ENCODE measurements at places on chromosomes 12 and 14. TPM values are rescaled to one million over a fixed set of nuclear protein-coding genes. Genes with fewer than 3 reads are reported as not detected.

DNA sequence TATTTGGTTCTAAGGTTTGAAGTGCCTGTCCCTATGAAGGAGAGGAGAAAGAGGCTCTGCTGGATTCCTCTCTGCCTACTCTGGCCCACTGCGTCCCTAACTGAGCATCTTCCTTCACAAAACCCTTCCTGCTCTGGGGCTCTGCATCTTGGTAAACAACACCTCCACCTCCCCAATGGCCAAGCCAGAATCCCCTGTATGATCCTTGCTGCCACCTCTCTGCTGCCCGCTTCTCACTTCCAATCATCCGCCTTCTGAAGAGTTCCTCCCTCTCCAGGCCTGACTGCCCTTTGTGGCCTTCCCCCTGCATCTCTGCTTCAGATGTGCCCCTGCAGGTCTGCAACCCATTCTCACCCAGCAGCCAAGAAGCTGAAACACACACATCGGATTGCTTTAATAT lies 110.6 kb upstream of the RPH3A start:
- H3K36me3 ChIP-seq = no peaks in the 10 kb centered on the region
- no peaks in the 10 kb centered on the region for H3K4me1 ChIP-seq
- H3K27ac ChIP-seq = no peak overlapping the region
- peaks cover 81% of the 10 kb centered on the region for H3K27me3 ChIP-seq
- DNase-seq = no peak

GRCh38 chr12:88801227-88802095 lies 221.2 kb upstream of the KITLG start:
- no peak for DNase-seq
- H3K4me3 ChIP-seq = no peak overlapping the region
- H3K36me3 ChIP-seq = no peaks in the 10 kb centered on the region

DNA sequence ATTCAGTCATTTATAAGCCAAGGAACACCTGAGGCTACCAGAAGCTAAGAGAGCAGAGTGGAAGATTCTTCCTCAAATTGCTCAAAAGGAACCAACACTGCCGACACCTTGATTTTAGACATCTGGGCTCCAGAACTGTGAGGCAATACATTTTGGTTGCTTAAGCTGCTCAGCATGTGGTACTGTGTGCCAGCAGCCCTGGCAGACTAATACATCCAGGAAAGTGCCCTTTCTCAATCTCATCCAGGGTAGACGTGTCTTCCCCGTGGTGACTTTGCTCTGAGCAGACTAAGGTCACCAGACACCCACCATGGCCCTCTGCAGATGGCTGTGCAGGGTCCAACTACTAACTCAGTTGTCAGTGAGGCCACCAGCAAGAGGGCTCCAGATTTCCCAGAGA lies 122.8 kb downstream of the VRK1 start:
- no peak overlapping the region for H3K27ac ChIP-seq
- peaks cover 8% of the 10 kb centered on the region for H3K4me1 ChIP-seq
- DNase-seq = no peak
- no peak overlapping the region for H3K4me3 ChIP-seq

DNA sequence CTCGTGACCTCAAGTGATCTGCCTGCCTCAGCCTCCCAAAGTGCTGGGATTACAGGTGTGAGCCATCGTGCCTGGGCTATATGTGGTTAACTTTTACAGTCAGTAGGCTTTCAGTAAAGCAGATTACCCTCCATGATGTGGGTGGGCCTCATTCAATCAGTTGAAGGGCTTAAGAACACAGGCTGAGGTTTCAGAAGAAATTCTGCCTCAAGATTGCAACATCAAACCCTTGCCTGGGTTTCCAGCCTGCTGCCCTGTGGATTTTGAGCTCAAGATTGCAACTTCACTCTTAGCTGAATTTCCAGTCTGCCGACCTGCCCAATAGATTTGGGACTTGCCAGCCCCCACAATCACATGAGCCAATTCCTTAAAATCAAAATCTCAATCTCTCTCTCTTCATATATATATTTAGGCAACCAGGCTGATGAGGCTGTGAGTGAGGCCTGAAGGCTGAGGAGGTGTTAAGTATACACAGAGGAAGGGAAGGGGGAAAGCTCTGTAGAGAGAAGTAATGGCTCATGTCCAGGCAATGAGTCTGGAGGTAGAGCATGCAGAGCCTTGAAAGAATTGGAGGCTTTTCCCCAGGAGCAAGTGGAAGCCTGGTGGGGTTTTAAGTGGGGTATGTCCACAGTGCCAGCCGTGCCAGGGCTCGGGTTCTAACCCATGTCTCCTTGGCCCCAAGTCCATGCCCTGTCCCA lies 33.3 kb upstream of the ACTN1 start:
- H3K4me3 ChIP-seq = no peak overlapping the region
- no peaks in the 10 kb centered on the region for H3K36me3 ChIP-seq
- no peaks in the 10 kb centered on the region for H3K27me3 ChIP-seq
- no peak for DNase-seq

GPR162 gene
- total RNA-seq = 16.4 TPM

- H3K4me3 ChIP-seq = no peak overlapping the region
- H3K27me3 ChIP-seq = peaks cover 6% of the 10 kb centered on the region
- H3K36me3 ChIP-seq = no peaks in the 10 kb centered on the region
- H3K4me1 ChIP-seq = peaks cover 32% of the 10 kb centered on the region
Measured at GRCh38 chr12:93184672-93185368, 192.9 kb upstream of the NUDT4 start.

- DNase-seq = no peak
- H3K27ac ChIP-seq = no peak overlapping the region
- H3K36me3 ChIP-seq = no peaks in the 10 kb centered on the region
- no peaks in the 10 kb centered on the region for H3K27me3 ChIP-seq
Measured at GRCh38 chr12:11738450-11738849, 89.0 kb downstream of the ETV6 start.

- no peak overlapping the region for H3K4me3 ChIP-seq
- H3K36me3 ChIP-seq = peaks cover 4% of the 10 kb centered on the region
- H3K27me3 ChIP-seq = peaks cover 21% of the 10 kb centered on the region
- peaks cover 12% of the 10 kb centered on the region for H3K4me1 ChIP-seq
- DNase-seq = no peak
Measured at GRCh38 chr12:123916729-123917128, 55.9 kb downstream of the CCDC92 start.

Data from neural crest cell (in vitro differentiated cells).